ENCODE measurements at places on chromosomes 11 and 22. TPM values are rescaled to one million over a fixed set of nuclear protein-coding genes. Genes with fewer than 3 reads are reported as not detected.
A peak's percentile ranks its signal among the peaks of the same experiment; 100 is the strongest.

GRCh38 chr22:43537019-43537585, 125.3 kb downstream of the MPPED1 start:
- no peak overlapping the region for H3K27ac ChIP-seq
- H3K4me1 ChIP-seq, result no peaks in the 10 kb centered on the region
- no peak overlapping the region for H3K4me3 ChIP-seq
- DNase-seq, result peak; percentile 23

- H3K27ac ChIP-seq, result no peak overlapping the region
- no peak for DNase-seq
- no peaks in the 10 kb centered on the region for H3K27me3 ChIP-seq
- no peak overlapping the region for H3K4me3 ChIP-seq
Observed at GRCh38 chr11:77801477-77801876, 19.0 kb downstream of the RSF1 start.

DNA sequence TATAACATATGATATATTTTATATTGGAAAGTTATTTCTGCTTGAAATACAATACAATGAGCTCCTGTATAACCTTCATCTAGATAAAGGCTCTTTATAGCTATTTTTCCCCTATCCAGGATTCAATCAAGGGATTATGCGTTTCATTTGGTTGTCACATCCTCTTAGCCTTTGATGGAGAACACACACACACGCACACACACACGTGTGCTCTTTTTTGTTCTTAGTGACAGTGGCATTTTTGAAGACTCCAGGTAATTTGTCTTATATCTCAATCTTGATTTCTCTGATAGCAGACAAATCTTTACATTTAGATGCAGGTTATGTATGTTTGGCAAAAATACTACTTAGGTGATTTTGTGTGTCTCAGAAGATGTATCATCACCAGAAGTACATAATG, 144.2 kb upstream of the CEP126 start:
- H3K4me1 ChIP-seq, result no peaks in the 10 kb centered on the region
- no peak for DNase-seq
- no peaks in the 10 kb centered on the region for H3K27me3 ChIP-seq
- no peaks in the 10 kb centered on the region for H3K36me3 ChIP-seq
- H3K4me3 ChIP-seq, result no peak overlapping the region

The MS4A4A gene
- total RNA-seq, result not detected

GRCh38 chr11:117238221-117238620, 5.8 kb downstream of the RNF214 start:
- no peaks in the 10 kb centered on the region for H3K27me3 ChIP-seq
- DNase-seq, result no peak
- no peak overlapping the region for H3K27ac ChIP-seq
- peaks cover 14% of the 10 kb centered on the region for H3K4me1 ChIP-seq
- peaks cover 13% of the 10 kb centered on the region for H3K36me3 ChIP-seq

Data from activated CD4-positive, alpha-beta T cell treated with anti-CD3 and anti-CD28 coated beads for 36 hours (primary cell).